ENCODE measurements at places on chromosomes 12 and 14. TPM values are rescaled to one million over a fixed set of nuclear protein-coding genes. Genes with fewer than 3 reads are reported as not detected.

- no peak for DNase-seq
Observed at GRCh38 chr14:39368261-39368959, 63.8 kb downstream of the FBXO33 start.

UBR7 gene
- 45.7 TPM for total RNA-seq

LTA4H gene
- 79.6 TPM for total RNA-seq

GRCh38 chr14:34930591-34931091, 52.2 kb upstream of the SRP54 start:
- DNase-seq = no peak

DNA sequence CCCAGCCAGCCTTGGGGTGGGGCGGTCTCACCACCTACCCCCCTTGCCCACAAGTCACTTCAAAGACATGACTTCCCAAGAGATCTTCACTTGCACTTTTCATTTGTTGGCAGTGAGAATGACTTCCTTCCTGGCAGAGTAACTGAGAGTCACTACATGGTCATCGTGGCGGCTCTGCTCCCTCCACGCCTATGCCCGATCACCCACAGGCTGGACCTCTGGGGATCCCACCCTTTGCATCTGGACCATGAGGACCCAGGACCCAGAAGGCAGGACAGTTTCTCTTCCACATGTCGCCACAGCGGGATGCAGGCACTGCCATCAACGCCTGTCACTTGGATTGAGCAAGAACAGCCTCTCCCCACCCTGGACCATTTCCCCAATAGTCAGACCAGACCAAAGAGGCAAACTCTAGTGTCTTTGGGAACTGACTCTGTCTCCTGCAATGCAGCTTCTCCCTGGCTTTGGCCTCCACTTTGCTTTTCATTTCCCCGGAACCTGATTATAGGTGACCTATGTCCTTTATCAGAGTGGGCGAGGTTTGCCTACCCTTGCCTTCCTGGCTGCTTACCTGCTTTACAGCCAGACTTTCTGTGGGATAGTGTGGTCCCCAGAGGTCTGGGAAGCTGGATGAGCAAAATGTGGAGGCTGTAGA, 3.6 kb downstream of the VDR start:
- DNase-seq = no peak

GRCh38 chr14:41606532-41607303, at the start of gene LRFN5:
TSS of gene LRFN5 (plus strand) at chr14:41606876.
- DNase-seq = no peak

LPCAT3 gene
- 27.1 TPM for total RNA-seq

- no peak for DNase-seq
Observed at GRCh38 chr12:22037947-22038346, 8.1 kb upstream of the CMAS start.

DNA sequence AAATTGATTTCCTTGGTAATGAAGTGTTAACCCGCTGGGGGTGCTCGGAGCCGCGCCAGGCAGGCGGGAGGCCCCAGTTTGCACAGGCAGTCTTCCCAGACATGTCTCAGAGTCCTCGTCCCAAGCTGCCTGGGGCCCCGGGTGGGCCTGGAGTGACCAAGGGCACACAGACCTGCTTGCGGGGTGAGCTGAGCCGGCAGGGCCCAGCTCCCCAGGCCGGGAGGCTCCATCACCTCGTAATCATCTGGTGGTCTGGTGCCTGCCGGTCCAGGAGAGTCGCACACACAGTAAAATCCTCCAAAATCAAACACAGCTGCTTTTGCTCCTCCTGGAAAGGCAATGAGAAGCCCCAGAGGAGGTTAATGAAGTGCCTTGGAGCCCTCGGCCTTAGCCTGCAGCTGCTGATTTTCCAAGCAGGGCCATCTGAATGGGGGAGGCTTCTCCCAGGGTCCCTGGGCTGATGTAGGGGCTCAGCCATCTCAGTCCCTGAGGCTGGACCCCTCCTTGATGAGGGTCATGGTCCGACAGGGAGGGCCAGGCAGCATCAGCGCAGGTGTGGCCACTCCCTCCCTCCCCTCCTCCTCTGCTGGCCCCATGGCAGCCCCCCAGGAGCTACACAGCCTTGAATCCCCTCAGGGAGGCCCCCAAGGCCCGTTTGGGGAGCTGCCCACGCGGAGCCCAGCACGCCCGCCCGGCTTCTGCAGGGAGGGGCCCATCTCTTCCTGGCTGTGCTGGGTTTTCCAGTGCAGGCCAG, 39.4 kb upstream of the FBRSL1 start:
- no peak for DNase-seq

DNA sequence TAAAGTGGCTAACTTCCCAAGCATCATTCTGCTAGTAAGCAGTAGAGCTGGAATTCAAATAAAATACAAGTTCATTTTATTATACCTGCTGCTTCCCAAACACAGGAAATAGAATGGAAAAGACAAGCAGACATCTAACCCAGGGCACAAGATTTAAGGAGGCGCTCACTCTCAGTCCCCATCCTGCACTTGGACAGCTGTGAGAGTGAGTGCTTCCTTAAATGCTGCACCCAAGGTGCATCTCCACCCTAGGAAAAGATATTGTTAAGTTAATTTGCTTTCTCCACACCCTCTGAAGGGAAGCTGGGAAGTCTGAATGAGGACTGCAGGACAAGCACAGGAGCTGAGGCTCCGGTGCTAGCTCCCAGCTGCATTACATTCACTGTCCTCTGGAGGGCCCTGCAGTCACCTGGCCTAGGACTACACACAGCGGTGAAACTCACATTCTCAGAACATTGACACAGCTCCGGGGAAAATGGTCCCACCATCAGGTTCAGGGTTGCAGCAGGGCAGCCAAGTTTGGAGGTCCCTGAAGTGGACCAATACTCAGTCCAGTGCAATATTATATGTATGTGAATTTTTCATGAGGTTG, 14.2 kb downstream of the HEBP1 start:
- DNase-seq = no peak

DNA sequence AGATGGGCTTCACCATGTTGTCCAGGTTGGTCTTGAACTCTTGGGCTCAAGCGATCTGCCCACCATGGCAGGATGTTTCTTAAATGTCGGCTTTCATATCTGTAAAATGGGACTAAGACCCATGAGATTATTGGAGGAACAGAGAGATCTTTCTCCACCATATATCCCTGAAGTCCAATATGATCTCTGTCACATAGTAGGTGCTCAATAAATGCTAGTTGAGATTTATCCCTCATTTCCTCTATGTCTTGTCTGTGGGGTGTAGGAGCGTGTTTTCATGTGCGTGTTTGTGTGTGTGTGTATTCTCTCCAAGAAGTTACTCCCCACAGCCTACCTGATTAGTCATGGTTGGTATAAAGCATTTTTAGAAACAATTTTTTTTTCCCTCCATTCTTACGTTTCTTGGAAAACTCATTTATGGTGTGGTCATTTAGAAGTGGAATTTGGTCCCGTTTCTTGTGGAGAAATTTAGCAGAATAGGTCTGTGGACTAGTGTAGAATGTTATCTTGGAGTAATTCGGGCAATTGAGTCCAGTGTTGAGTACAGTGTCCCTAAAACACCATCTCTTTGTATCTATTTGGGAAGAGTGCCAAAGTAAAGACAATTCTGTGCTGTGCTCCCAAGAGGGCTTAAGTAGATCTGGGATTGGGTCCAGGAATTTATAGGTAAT, 4.3 kb downstream of the STRAP start:
- no peak for DNase-seq

- DNase-seq = no peak
Observed at GRCh38 chr12:106774808-106775524, 484 bp downstream of the RIC8B start.

- DNase-seq = no peak
Observed at GRCh38 chr14:20413744-20414082, 412 bp upstream of the TEP1 start.

HOXC6 gene
- 3.2 TPM for total RNA-seq

DNA sequence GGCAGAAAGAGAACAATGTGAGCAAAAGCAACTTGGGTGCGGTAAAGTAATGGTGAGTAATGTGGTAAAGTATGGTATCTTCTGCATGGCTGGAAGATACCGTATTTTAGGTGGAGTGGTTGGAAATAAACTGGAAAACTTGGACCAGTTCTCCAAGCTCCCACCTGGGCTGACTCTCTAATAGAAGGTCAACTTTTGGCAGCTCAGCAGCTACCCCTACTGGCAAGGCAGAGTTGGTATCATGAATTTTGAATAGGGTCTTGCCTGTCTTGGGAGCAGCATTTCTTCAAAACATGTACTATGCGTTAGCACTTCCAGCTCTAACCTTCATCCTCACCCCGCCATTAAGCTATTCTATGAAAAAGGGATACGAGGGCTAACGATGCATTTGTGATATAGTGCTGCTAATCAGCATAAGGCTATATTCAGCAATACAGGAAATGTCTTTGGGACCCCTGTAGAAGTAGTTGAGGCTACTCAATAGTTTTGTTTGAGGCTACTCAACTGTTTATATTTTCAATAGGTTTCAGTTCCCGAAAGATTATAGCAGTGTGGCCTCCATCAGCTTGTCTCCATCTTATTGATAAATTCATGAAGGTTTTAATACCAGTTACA, 276.3 kb upstream of the FAR2 start:
- DNase-seq = peak; percentile 19

DNA sequence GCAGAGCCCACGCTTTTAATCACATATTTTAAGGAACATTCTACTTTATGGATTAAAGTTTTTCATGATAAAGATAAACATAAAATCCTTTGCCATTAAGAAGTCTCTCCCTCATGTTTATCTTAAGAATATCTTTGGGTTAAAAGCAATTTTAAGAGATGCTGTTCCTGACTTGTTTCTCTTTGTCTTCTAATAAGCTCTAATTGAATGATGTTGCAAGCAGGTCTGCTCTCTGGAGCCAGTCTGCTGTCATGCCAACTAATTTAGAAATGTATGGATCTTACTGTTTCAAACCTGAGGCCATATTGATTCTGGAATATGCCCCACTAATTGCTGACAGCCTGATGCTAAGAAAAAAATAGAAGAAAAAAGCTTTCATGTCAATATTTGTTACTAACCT, 173.6 kb downstream of the TTC8 start:
- DNase-seq = no peak

TMTC1 gene
- total RNA-seq = 0.40 TPM

- no peak for DNase-seq
Observed at GRCh38 chr12:29762637-29763300, 21.0 kb downstream of the TMTC1 start.

- DNase-seq = no peak
Observed at GRCh38 chr12:15186597-15186996, 34.6 kb downstream of the RERG start.

DNA sequence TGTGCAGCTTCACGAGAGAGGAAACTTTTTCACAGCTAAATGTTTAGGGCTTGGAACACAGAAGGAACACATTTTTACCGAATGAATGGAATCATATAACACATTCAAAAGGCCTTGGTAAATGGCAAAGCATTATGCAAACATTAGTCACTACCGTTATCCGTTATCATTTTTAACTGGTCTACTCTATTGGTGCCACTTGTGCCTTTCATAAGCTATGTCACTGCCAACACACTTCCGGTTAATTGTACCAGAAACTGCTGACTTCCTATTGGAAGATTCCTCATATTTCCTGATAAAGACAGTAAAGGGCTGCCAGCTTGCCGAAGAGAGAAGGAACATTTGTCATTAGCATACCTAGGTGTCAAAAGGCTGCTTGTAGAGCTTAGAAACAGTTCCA, 169.2 kb downstream of the APAF1 start:
- DNase-seq = no peak

GRCh38 chr14:24887623-24888304, 162.2 kb downstream of the STXBP6 start:
- peak; percentile 16 for DNase-seq

DNA sequence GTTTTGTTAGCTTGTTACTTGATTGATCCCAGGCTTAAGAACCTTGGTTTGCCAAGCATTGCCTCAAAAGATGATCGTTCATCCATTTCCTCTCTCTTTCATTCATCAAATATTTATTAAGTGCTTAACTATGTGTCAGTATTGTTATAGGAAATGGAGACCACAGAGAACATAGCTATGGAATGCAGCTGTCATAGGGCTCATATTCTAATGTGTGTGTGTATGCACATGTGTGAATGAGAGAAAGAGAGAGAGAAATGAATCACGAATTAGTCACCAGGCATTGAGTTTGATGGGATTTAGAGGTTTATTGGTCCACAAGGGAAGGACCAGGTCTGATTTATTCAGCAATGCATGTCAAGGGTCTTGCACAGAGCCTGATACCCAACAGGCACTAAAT, 71.0 kb upstream of the FBXO21 start:
- no peak for DNase-seq

DNA sequence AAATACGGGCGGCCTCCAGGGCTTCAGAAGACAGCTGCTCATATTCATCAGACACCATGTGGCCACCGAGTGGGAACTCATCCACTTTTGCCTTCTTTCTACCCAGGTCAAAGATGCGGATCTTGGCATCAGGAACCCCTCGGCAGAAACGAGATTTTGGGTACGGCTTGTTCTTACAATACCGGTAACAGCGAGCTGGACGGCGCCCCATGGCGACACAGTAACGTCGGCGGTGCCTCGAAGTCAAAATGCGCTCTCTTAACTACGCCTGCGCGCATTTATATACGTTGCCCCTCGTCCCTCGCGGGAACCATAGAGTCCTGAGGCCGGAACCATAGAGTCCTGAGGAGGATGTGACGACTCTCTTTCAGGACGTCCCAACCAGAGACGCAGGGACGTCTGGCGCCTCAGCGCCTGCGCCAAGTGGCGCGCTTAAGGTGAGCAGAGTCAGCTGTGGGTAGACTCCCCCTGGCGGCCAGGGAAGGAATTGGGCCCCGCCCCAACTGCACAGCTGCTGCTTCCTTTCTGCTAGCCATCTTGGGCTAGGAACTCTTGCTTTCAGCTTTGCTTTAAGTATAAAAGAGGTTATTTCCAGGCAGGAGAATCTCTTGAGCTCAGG, at the start of gene RPL10L:
Gene RPL10L, minus strand, starts transcription at position 256 of the 619 bp plus-strand sequence. Its CDS starts 45 bp downstream, at position 211.
- no peak for DNase-seq

GRCh38 chr14:60183138-60183537, 17.9 kb upstream of the DHRS7 start:
- DNase-seq = no peak

TAS2R46 gene
- total RNA-seq = 0.17 TPM

LRTM2 gene
- not detected for total RNA-seq

FAIM2 gene
- not detected for total RNA-seq

GLIPR1L1 gene
- total RNA-seq = not detected

AEBP2 gene
- 8.9 TPM for total RNA-seq

DNA sequence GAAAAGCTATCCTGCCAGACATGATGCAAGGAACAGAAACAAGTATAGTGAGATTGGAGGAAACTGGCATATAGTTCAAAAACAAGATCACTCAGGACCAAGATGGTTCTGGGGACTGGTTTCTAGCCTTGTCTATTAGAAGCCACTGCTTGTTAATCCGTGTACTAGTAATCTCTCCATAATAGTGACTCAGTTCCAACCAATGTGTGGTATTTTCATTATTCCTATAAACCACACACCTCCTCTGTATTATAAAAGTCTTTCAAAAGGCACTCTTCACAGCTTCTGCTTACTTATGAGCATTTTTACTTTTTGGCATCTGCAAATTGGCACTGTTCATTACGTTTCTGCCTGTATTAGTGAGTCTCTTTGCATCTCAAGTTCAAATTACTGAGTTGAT, 140.3 kb downstream of the SLC6A15 start:
- no peak for DNase-seq

- no peak for DNase-seq
Observed at GRCh38 chr14:58760121-58760520, 122.4 kb downstream of the DACT1 start.

- no peak for DNase-seq
Observed at GRCh38 chr12:68483592-68484383, 126.9 kb upstream of the RAP1B start.

GRCh38 chr12:114697741-114698565, 14.0 kb upstream of the TBX3 start:
- no peak for DNase-seq

GRCh38 chr12:62859321-62859737, 75.6 kb downstream of the PPM1H start:
- no peak for DNase-seq

- no peak for DNase-seq
Observed at GRCh38 chr12:54424224-54424623, 5.2 kb upstream of the ITGA5 start.

All from epithelial cell of proximal tubule (primary cell).